Head of caudate nucleus (tissue), 42 donors: ENCODE measurements at places on chromosomes 11 and 22.

DNA sequence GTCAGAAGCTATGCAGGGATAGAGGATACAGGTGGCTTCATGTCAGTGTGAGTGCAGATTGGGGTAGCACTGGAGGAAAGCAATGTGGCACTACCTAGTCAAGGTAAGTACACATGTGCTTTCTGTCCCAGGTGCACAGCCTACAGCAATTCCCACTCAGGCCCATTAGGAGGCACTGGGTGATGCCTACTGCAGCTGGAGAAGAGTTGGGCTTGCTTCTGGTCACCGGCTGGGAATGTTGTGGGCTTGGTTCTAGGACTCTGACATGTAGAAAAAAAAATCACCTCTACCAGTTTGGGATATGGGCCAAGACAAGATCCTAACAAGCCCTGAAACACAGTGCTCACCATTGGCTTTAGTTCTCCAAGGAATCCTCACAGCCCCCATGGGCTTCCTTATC, 69.7 kb downstream of the TENM4 start:
- no peak for DNase-seq

DNA sequence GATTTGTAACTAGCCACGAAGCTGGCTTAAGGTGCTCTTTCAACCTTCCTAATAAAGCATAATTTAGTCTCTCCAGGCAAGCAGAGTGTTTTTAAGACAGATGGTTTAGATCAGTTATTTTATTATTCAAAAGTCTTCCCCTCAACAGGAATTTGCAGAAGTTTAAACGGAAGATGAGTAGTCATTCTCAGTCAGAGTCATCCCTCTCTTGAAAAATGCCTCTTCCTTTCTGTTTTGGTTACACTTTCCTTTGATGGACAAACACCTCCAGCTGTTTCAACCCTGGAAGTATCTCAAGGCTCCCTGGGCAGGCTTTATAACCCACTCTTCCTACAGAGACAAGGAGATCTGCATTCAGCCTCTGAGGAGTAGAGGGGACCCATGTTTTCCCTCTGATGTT, 60.3 kb upstream of the POU2AF2 start:
- no peak for DNase-seq

DNA sequence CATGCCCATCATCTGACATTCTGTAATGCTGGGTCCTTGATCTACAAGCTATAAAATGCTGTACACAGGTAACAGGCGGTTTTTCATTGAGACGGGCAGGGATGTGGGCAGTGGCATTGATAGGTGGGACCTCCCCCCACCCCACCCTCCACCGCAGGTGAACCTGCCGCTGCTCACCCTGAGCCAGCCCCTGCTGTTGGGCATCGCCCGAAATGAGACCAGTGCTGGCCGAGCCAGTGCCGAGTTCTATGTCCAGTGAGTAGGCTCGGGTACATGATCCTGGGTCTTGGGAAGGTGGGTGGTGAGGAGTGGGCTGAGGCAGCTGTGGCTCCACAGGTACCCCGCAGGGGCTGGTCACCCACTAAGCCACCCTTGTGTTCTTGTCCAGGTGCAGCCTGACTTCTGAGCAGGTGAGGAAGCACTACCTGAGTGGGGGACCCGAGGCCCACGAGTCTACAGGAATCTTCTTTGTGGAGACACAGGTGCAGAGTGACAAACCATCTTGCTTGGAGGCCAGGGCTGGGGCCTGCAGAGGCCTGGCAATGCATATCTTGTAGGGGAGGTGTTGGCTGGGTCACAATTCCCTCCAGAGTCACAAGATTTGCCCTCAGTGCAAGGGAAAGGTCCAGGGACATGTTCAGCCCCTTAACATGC, 1.1 kb upstream of the DNAJC4 start:
- DNase-seq = no peak

DNA sequence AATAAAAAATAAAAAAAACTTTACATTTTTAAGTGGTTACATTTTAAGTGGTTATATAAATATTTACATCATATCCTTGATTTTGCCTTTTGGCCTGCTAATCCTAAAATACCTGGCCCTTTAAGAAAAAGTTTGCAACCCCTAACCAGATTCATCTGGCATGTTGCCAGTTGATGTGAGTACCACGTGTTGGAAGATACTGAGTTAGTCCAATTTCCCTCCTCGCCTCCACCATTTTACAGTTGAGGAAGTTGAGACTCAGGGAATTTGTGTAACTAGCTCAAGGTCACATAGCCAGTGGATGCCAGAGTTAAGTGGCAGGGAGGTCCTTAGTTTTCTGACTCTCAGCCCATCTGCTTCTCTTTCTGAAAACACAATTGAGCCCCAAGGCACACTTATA, 5.1 kb downstream of the ELF5 start:
- DNase-seq = no peak

DNA sequence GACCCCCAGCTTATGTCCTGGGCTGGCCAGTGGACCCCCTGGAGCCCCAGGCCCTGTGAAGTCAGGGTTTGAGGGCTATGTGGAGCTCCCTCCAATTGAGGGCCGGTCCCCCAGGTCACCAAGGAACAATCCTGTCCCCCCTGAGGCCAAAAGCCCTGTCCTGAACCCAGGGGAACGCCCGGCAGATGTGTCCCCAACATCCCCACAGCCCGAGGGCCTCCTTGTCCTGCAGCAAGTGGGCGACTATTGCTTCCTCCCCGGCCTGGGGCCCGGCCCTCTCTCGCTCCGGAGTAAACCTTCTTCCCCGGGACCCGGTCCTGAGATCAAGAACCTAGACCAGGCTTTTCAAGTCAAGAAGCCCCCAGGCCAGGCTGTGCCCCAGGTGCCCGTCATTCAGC, 24.6 kb downstream of the CSF2RB start:
- no peak for DNase-seq

DNA sequence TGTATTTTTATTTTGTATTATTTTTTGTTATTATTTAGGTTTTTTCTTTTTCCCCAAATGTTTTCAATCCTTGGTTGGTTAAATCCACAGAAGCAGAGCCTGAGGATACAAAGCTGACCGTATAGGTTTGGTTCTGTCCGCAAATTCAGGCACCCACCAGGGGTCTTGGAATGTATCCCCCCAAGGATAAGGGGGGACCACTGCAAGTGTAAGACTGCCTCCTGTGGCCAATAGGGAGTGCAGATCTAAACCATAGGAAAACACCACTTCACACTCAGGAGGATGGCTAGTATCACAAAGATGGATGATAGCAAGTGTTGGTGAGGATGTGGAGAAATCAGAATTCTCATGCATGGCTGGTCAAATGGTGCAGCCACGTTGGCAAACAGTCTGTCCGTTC, 20.0 kb downstream of the CPT1A start:
- no peak for DNase-seq

GRCh38 chr11:1048375-1049070, 12.0 kb upstream of the MUC6 start:
- DNase-seq = no peak

DNA sequence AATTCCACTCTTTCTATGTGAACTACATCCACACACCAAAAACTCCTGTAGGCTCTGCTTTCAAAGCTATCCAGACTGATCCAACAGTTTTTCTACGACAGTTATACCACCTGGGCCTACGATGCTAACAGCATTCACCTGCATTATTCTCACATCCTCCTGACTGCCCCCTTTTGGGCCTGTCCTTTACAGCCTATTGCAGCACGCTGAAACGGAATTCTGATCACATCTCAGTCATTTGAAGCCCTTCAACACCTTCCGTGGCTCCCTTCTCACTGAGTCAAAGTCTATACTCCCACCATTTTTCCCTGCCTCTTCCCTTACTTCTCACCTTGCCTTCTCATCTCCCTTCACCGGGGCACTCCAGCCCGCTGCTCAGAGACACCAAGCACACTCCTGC, 791.3 kb upstream of the KIRREL3 start:
- DNase-seq = no peak

GRCh38 chr22:30318799-30319419, 7.8 kb downstream of the TBC1D10A start:
- no peak for DNase-seq

DNA sequence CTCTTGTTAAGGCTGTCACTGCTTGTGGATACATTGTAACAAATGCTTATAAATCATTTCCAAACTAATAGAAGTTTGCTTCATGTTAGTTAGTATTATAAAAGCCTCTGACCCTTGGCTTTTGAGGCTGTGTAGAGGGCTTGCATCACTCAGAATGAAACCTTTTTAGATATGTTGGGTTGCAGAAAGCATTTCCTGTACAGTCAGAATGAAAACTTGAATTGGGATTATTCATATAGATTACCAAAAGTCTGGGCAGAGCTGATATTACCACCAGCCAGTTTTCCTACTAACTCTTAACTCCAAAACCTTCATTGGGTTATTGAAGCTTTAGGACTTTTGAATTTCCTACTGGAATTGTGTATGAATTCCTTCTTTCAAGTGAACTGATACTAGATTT, 12.0 kb downstream of the KMT2A start:
- DNase-seq = no peak

GRCh38 chr11:75268626-75269366, 28.2 kb downstream of the TPBGL start:
- DNase-seq = no peak

DNA sequence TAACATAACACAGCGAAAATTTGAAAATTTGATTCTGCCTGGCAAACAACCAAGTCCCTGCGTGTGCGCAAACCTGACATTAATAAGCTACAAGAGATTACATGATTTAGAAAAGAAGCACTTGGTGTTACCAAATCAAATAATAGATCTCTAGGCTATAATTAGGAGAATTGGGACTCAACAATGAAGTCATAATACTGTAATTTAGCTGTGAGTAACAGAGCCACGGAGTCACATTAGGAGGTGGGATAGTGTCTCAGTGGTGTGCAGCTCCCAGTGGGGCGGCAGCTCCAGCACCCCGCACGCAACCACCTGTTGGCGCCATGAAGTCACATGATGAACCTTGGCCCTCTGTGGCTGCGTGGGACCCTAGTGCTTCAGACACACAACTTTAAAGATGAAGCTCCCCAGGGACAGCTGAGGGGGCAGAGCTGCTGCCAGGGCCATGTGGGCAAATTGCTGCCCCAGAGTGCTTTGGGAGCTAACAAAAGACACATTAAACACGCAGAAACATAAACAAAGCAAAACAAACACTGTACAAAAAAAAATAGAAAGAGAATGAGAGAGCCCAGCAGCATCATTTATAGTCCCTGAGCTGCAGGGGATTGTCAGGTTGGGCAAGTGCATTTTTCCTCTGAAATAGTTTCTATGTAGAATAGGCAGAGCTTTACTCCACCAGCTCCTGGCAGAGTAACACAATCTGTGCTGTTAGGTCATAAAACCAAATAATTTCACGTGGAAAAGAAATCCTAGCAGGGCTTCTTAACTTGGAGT, 605.6 kb downstream of the SOX6 start:
- DNase-seq = no peak

DNA sequence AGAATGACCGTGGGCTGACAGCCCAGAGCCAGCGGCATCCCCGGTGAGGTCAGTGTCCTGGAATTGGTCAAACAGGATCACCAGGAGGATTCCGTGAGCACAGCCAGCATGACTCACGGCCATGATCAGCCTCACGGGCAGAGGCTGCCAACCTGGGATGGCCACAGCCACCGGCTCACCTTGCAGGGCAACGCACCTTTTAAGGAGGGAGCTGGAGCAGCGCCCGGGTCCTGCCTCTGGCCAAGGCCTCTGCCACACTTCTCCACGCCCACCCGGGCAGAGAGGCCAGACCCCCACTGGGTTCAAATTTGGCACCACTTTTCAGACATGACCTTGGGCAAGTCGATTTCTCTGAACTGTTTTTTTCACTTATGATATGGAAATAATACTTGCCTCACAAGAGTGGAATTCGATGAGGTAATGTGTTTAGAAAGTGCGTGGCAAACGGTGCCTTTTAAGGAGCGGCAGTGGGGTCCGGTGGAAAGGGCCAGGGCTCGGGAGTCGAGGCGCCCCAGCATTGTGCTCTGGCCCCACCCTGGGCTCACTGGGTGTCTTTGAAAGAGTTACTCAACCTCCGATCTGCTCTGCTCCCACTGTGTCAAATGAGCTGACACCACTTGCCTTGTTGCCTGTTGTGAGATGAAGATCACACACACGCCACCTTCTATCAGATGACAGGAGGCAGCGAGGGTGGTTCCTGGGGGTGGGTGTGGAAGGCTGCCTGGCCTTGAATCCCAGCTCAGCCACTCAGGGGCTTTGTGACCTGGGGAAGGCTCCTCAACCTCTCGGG, 16.0 kb downstream of the TXN2 start:
- DNase-seq = no peak

GRCh38 chr11:2120359-2121100, 18.7 kb downstream of the IGF2 start:
- DNase-seq = no peak

- DNase-seq = no peak
Observed at GRCh38 chr11:36456156-36456555, 53.9 kb downstream of the TRAF6 start.

GRCh38 chr11:70097783-70098563, 19.9 kb downstream of the ANO1 start:
- DNase-seq = no peak

DNA sequence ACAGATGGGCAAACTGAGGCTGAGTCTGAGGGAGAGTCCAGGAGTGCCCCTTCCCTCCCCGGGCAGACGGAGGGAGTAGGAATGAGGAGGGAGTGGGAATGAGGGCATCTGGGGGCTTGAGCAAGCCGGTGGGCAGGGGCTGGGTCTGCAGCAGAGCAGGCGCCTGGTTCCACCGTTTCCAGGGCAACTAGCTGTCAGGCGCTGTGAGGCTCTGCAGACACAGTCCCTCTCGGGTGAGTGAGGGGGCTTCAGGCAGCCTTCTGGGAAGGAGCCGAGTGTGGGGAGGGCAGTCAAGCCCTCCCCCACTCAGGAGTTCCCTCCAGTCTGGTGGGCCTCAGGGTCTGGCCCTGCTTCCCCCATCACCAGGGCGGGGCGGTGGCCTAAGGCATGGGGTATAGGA, 19.0 kb downstream of the TMEM258 start:
- DNase-seq = no peak

GRCh38 chr22:39028281-39028680, 7.4 kb downstream of the APOBEC3D start:
- no peak for DNase-seq

DNA sequence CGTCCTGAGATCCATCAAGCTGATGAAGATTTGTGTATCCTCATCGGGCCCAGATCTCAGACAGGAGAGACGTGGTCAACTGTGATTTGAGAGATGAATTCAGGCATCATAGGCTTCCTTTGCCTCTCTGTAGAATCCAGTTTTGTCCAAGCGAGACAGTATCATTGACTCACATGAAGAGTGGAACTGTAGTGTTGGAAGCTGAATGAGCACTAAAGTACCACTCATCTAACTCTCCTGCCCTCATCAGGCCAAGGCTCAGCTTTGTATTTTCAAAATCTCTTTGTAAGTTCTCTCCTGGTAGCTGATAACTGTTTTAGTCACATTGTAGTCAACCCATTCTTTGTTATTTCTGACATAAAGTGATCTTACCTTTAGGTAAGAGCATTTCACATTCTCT, 85.1 kb downstream of the KIRREL3 start:
- DNase-seq = no peak

DNA sequence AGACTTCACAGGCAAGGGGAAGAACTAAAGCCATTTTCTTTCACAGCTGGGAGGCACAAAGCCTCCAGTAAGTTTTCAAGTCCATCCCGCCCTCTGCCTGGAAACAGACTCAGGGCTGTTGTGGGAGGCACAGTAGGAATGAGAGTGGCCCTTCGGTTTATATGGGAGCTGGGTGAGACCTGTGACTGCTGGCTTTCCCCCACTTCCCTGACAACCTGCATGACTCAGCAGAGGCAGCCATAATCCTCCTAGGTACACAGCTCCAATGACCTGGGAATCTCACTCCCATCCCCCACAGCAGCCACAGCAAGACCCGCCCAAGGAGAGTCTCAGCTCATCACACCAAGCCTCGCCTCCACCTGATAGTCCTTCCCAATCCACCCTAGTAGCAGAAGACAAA, 12.1 kb upstream of the TMEM45B start:
- no peak for DNase-seq
